ENCODE measurements at places on chromosomes 13 and 19. TPM values are rescaled to one million over a fixed set of nuclear protein-coding genes. Genes with fewer than 3 reads are reported as not detected.

- no peak for DNase-seq
Measured at GRCh38 chr13:46321494-46322225, 65.4 kb downstream of the RUBCNL start.

GRCh38 chr13:40109351-40109844 lies 453.9 kb downstream of the COG6 start:
- DNase-seq: no peak

DNA sequence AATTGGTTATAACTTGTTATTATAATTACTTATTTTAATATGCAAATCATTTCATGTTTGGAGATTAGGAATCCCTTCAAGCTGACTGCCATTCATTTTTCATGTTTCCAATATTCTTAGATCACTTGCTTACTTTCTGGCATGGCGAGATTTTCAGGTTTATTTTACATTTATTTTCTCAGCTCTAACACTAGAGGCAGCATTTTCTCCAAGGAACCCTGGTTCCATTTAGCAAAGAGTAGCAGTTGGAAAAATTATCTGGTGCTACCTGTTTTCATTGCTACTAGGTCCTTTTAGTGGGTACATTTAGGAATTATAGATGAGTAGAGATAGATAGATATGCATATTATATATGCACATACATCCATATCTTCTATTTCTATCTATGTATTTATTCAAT lies 90.9 kb upstream of the TRPC4 start:
- no peak for DNase-seq

Gene CLEC4M
- not detected for total RNA-seq

DNA sequence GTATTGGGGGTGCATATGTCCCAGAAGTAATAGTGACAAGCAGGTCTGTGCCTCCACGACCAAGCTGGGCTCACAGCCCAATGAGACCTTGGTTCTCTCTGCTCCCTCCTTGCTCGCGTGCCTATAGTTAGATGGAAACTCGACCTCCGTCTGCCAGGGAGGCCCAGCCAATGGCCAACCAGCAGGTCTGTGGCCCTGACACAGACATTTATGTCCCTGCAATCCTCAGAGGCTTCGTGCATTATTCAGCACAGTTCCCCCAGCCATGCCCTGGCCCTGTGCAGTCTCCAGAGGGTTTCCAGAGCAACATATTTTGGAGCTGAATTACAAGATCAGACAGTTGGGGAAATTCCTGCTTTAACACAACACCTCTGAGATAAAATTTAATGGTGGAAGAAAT lies 105.1 kb downstream of the UQCRFS1 start:
- no peak for DNase-seq

DNA sequence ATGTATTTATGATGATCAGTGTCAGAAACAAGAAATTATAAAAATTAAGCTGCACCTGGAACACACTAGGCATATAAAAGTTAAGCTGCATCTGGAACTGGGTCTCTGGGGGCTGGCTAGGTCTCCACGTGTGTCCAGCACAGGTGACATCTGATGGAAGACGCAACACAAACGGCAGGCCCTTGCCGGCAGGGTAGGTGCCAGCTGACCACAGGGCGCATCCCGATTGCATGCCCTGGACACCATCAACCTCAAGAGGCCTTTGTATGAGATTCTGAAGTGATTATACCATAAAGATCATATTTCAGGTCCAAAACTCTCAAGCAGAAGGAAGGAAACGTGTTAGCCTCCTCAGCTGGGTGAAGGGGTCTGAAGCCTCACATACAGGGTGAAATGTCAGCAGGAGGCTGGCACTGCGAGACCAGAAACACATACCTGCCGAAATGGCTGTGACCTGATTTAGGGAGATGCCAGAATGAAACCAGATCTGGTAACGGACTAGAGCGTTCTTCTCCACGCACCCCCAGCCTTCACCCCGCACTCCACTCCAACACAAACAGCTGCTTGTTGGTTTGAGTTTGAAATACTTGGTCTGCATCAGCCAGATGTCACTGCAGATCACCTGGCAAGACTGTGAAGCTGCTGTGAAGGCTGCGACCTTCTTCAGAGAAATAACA lies 37.3 kb downstream of the COL4A1 start:
- no peak for DNase-seq

Gene B3GNT8
- total RNA-seq: 3.9 TPM

DNA sequence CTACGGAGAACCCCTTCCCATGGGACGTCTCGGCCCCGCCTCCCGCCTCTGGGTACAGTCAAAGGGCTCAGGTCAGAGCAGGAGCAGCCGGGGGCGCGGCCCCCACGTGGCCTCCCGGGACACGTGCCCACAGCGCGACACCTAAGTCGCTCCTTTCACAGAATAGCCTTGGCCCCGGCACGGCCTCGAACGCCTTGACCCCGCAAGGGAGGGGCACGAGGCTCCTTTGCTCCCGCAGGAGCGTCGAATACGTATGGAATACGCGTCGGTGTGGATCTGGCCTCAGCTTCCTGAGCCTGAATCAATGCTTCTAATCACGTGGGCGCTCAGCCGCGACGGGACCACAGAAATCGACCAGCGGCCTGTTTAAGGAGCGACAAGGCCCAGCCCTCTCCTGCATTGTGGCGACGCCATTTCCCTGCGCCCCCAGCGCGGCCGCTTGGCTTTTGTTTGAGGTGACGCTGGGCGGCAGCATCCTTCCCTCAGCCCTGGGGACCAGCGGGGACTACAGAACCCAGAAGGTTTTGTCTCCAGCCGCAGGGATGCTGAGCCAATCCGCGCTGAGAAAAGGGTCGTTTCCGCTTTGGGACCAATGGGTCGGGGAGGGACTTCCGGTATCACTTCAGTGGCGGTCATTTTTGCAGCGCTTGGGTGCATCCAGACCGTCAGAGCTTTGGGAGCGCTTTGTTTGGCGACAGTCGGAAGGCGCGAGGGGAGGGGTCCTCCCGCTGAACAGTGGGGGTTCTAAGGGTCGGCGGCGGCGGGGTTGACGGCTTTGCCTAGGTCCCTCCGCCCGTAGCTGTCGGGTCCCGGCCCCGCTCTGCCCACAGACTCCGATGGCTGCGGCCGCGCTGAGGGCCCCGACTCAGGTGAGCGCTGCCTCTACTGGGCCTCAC lies at the start of gene ZIK1:
Gene ZIK1, plus strand, starts transcription at position 625 of the 896 bp plus-strand sequence. Its CDS starts 212 bp downstream, at position 837.
- peak; percentile 96 for DNase-seq

DNA sequence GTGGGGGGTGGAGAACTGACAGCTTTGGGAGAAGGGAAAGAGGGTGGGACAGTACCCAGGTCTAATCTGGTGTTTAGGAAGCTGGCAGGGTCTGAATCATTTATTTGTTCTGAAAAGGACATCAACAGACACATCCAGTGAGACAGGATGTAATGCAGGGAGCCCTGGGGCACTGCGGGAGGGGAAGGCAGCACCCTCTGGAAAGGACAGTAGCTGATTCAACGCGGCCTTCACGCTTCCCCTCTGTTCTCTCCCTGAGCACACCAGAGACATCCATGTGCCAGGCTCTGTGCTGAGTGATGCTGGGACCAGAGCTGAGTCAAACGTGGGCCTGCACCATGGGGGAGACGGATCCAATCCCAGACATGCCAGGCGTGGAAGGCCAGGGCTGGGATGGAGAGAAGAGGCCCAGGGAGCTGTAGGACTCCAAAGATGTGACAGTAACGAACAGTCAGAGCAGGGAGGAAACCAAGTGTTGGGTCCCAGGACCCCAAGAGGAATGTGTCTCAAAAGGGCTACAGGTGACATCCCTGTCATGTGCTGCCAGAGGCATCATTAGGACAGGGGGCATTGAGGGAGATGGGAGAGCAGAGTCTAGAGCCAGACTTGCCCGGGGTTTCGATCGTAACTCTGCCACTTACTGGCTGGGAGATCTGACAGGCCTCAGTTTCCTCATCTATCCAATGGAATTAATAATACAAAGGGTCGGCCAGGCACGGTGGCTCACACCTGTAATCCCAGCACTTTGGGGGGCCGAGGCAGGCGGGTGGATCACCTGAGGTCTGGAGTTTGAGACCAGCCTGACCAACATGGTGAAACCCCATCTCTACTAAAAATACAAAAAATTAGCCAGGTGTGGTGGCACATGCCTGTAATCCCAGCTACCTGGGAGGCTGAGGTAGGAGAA lies 1.7 kb downstream of the ETFB start:
- DNase-seq: peak; percentile 57

- no peak for DNase-seq
Measured at GRCh38 chr19:39362682-39363657, 20.7 kb downstream of the SAMD4B start.

DNA sequence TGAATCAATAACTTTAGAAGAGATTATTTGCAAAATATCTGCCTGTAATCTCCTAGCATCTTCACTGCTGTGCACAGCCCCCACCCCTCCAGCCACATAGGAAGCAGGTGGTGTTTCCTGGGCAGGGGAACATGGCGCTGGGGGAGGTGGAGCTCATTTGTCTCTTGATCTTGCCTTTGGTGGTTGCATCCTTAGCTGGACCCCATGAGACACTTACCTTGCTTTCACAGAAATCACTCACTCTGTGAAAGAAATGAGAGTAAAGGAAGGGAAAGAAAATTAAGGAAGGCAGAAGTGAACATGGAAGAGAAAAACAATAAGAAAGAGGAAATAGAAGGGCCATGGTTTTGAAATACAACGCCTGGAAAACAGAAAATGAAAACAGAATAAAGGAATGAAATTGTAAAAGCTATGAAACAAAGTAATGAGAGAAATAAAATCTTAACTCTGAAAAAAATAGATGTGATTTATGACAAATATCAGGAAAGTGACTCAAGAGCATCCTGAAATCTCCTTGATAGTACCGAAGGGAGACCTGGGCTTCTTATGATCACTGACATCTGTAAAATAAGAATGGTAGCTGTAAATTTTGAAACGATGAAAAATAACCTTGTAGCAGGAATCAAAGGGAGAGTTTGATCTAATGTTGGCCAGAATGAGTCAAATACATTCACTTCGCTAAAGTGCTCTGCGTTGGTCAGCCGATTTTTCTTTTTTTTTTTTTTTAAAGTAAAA lies 17.2 kb upstream of the RNASEH2B start:
- no peak for DNase-seq

Gene FBXL12
- total RNA-seq: 17.0 TPM

DNA sequence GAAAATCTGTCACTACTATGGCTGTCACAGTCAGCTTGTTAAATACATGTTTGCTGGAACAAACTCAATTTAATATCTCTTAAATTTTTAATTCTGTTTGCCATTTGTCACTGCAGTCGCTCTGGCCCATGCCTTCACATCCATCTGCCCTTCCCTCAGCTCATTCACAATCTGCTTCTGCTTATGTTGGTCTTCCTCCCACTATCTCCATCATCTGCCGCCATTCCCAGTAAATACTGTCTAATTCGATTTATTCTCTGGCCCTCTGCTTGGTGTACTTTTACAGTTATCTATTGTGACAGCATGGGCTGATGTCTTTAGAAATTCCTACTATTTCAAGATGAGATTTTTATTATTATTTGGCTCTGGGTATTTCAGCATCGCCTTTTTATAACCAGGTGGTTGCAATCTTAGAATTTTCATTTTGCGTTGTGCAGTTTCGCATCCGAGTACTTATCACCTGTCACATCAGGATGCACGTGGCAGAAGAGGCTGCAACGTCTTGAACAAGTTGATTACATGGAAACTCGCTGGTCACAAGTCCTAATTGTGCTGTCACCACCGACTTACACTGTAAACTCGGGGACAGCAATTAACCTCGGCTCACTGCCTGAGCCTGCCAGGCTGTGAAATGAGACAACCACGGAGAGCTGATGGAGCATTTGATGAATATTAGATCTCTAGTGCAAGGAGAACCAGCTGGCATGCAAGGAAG lies 158.4 kb downstream of the MYO16 start:
- DNase-seq: no peak

- no peak for DNase-seq
Measured at GRCh38 chr13:22049384-22049783, 378.5 kb downstream of the FGF9 start.

- DNase-seq: peak; percentile 97
Measured at GRCh38 chr19:1252821-1253513, 4.6 kb downstream of the MIDN start.

DNA sequence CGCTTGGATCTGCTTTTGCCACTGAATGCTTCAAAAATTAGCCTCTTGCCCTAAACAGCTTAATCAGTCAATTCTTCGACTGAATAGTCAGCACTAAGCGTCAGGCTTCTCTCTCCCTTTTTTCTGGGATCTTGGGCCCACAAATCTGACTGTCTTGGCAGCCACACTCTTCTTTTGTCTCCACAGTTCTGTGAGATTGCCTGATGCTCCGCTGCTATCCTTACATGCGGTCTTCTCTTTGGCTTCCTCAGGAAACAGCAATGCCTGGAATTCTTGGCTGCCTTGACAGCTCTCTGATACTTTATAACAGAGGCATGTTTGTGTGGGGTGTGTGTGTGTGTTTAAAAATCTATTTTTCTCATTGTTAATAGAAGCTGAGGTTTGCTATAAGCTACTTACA lies 32.6 kb downstream of the ERCC5 start:
- DNase-seq: no peak

Gene SMIM44
- not detected for total RNA-seq
